ENCODE measurements at places on chromosomes 13 and 19. TPM values are rescaled to one million over a fixed set of nuclear protein-coding genes. Genes with fewer than 3 reads are reported as not detected.

Gene PRR22
- 3.1 TPM for total RNA-seq

Gene C19orf33
- 3.0 TPM for total RNA-seq

Gene LMTK3
- 3.1 TPM for total RNA-seq

Gene PSG7
- not detected for total RNA-seq

Gene CBY2
- total RNA-seq: not detected

DNA sequence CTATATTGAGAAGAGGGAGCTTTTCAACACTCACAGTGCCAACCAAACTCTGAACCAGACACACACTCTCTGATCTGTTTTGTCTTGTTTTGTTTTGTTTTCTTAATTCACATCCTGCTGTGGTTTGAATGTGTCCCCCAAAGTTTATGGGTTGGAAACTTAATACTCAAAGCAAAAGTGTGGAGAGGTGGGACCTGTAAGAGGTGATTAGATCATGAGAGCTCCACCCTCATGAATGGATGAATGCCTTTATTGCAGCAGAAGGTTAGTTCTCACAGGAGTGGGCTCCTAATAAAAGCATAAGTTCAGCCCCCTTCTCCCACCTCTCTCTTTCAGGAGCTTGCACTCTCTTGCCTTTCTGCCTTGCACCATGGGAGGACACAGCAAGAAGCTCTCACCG is 957.1 kb downstream of the PCDH9 start:
- DNase-seq: no peak
- no peak overlapping the region for H3K4me3 ChIP-seq

GRCh38 chr19:51418707-51419106 is 1.3 kb upstream of the SIGLEC10 start:
- no peak overlapping the region for H3K27ac ChIP-seq
- H3K4me1 ChIP-seq: no peaks in the 10 kb centered on the region
- H3K27me3 ChIP-seq: peaks cover 4% of the 10 kb centered on the region

DNA sequence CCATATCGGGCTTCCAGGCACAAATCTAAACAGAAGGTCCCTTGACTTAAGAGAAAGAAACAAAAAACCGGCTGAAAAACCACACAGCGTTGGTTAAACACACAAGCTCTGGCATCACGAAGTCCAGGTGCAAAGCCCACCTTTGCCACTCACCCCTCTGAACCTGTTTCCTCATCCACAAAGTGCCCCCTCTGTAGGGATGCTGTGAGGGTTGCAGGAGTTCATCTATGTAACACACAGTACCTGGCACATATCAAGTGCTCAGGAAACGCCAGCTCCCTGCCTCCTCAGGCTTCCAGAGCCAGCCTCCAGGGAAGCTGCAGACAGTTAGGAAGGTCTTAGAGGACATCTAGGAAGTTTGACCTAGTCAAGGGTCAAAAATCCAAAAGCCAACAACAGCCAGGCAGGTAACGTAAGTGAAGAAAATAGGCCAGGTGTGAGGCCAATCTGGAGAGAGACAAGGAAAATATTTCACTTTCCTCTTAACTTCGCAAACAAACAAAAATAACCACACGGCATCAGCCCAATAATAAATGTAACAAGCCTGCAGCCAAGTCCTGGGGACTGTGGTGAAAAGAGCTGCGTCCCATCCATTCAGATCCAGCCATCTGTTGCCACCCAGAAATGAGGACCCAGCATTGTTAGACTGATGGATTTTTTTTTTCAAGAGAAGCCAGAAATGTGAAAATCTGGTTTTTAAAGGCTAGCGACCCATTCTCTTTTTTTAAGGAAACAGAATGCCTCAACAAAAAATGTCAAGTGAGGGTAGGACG is 10.0 kb downstream of the KDELR1 start:
- no peaks in the 10 kb centered on the region for H3K27me3 ChIP-seq
- H3K27ac ChIP-seq: no peak overlapping the region
- no peak for DNase-seq
- H3K4me3 ChIP-seq: no peak overlapping the region
- peaks cover 40% of the 10 kb centered on the region for H3K36me3 ChIP-seq
- H3K4me1 ChIP-seq: no peaks in the 10 kb centered on the region

DNA sequence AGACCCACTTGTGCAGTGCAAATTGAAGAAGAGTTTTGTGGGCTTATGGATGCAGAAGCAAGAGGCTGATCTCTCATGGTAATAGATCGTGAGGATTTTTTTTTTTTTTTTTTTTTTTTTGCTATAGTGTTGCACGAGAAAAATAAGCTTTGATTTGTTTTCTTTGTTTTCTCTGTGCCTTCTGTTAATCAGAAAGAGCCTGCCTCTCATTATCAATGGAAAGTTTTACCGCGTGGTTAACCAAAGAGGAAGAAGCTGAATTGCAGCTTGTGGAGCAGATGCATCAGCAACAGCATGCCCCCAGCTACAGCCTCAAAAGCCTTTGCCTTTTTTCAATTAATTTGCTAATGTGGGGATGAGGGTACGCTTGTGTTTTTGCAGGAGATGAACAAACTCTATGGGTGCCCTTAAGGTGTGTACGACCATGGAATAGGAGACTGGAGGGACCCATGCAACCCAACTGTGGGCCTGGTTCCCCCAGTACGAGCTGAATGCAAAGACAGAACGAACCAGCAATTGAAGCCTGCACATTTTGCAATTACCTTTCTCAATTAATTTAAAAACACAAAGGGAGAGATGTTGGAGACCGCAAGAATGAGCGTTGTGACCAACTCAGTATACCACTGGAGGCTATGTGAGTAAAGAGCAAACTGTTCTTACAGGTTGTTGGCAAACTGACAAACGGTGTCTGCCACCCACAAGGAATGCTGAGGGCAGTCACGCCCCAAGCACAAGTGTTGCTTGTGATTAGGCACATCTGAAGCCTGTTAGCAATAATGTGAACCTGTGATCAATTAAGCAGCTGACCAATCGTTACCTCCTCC is 58.6 kb upstream of the SPRY2 start:
- H3K4me1 ChIP-seq: no peaks in the 10 kb centered on the region
- no peak overlapping the region for H3K27ac ChIP-seq
- H3K4me3 ChIP-seq: no peak overlapping the region
- H3K36me3 ChIP-seq: no peaks in the 10 kb centered on the region

- no peaks in the 10 kb centered on the region for H3K4me1 ChIP-seq
- H3K36me3 ChIP-seq: peaks cover 9% of the 10 kb centered on the region
- DNase-seq: no peak
Observed at GRCh38 chr19:5667751-5668271, 12.5 kb downstream of the MICOS13 start.

GRCh38 chr13:80497978-80498377 is 157.1 kb upstream of the SPRY2 start:
- no peak for DNase-seq
- H3K4me3 ChIP-seq: no peak overlapping the region
- peaks cover 3% of the 10 kb centered on the region for H3K4me1 ChIP-seq
- H3K27me3 ChIP-seq: no peaks in the 10 kb centered on the region
- no peaks in the 10 kb centered on the region for H3K36me3 ChIP-seq
- H3K27ac ChIP-seq: no peak overlapping the region

- no peak overlapping the region for H3K4me3 ChIP-seq
- H3K27ac ChIP-seq: no peak overlapping the region
- H3K4me1 ChIP-seq: no peaks in the 10 kb centered on the region
- no peak for DNase-seq
- no peaks in the 10 kb centered on the region for H3K27me3 ChIP-seq
Observed at GRCh38 chr13:33110713-33111413, 94.6 kb downstream of the KL start.

GRCh38 chr13:60562096-60562780 is 165.2 kb downstream of the TDRD3 start:
- H3K4me1 ChIP-seq: no peaks in the 10 kb centered on the region
- no peaks in the 10 kb centered on the region for H3K27me3 ChIP-seq
- no peak overlapping the region for H3K27ac ChIP-seq
- no peak for DNase-seq
- no peak overlapping the region for H3K4me3 ChIP-seq

- H3K36me3 ChIP-seq: no peaks in the 10 kb centered on the region
- no peak for DNase-seq
- H3K27me3 ChIP-seq: no peaks in the 10 kb centered on the region
- H3K4me1 ChIP-seq: no peaks in the 10 kb centered on the region
- H3K27ac ChIP-seq: no peak overlapping the region
- H3K4me3 ChIP-seq: no peak overlapping the region
Observed at GRCh38 chr13:44710576-44710975, 134.4 kb upstream of the TSC22D1 start.

DNA sequence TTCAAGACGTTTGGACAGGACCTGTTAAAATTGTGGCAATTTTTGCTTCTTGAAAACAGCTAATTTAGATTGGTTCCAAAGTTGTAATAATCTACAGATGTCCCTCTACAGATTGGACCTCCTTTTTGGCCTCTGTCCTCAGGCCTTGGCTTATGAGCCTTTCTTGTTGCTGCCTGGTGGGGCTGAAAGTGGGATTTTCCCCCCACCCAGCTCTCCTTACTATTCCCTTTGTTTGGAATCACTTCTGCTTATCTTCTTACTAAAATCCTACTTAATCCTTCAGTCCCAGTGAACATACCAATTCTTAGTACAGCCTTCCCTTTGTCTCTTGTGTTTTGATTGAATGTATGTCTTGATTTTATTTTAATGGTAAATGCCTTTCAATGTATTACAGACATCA is 63.5 kb upstream of the TEX29 start:
- no peaks in the 10 kb centered on the region for H3K4me1 ChIP-seq
- no peak overlapping the region for H3K27ac ChIP-seq
- no peak overlapping the region for H3K4me3 ChIP-seq
- no peaks in the 10 kb centered on the region for H3K27me3 ChIP-seq
- peaks cover 4% of the 10 kb centered on the region for H3K36me3 ChIP-seq

- H3K27me3 ChIP-seq: no peaks in the 10 kb centered on the region
- peaks cover 10% of the 10 kb centered on the region for H3K36me3 ChIP-seq
- H3K4me3 ChIP-seq: no peak overlapping the region
- no peak for DNase-seq
- no peak overlapping the region for H3K27ac ChIP-seq
- peaks cover 4% of the 10 kb centered on the region for H3K4me1 ChIP-seq
Observed at GRCh38 chr13:46721054-46721453, 75.9 kb downstream of the ESD start.

GRCh38 chr19:56814656-56815055 is 25.9 kb downstream of the PEG3 start:
- no peaks in the 10 kb centered on the region for H3K27me3 ChIP-seq
- H3K36me3 ChIP-seq: no peaks in the 10 kb centered on the region
- no peak overlapping the region for H3K4me3 ChIP-seq
- H3K4me1 ChIP-seq: no peaks in the 10 kb centered on the region
- no peak for DNase-seq
- H3K27ac ChIP-seq: no peak overlapping the region

All from pancreas (tissue), 10 donors.